SW 1271 (cell line): ENCODE measurements at places on chromosomes 4 and X.
A peak's percentile ranks its signal among the peaks of the same experiment; 100 is the strongest.

DNA sequence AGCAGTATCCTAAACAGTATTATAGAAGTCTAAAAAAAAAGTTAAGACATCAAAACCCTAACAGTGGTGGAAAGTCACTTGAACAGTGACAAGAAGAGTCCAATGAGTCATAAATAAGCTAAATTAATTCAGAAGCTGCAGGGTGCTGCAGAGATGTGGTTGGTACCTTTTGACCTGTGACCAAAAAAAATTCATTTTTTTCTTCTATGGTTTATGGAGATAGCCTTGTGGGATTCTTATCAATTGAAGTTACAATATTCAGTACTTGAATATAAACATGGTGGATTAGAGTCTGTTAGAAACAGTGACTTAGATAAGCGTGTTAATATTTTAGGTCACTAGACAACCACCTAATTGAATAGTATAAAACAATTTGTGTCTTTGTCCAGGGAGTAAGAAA, 35.4 kb downstream of the CCSER1 start:
- no peak for DNase-seq

DNA sequence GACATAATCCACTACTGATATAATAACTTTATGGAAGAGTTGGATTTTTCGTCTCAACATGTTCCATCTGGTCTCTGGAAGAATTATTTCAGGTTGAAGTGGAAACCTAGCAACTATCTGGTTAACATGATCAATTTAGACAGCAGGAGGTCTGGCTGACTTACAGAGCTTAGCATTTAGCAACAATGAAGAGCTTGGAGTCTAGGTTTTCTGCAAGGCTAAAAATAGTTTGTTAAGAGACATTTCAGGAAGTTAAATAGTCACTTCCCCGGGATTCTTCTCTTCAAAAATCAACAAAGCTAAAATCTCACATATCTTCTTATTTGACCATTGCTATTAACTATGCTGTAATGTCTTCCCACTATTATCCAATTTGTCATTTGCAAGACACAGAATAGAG, 418.6 kb upstream of the DIPK2B start:
- DNase-seq: no peak

DNA sequence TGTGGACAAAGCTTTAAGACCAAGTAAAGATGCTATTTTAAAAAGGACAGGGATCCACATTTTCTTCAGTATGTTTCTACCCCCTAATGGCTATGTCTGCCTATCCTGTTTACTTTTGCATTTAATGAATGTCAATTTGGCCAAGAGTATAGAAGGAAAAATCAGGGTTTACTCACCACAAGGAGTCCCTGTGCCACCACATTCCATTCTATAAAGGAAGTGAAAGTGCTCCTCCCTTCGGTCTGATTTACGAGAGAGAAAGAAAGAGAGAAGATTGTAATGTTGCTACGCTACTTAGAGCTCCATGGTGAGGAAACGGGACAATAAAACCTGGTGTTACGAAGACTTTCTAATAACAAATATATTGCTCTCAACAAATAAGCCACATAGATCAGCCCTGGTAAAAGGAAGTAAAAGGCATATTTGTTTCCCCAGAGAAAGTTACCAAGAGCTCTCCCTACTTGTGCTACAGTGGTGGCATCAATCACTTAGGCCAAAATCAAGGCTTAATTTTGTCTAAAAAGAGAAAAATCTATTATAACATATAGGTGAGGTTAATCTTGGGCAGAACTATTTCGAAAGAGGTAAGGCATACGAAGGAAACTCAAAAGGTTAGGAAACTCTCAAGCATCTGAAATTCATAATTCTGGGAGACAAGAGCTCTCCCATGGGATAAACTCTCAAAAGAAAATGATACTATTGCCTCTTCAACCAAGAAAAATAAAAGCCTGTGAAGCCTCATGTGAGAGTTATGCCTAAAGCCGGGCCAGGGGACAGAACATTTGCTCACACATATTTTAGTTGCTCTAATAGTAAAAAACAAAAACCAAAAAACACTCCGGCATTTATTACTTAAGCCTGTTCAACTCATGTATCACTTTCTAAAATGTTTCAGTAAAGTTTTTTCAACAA, 29.5 kb downstream of the TAPT1 start:
- peak; percentile 1 for DNase-seq

GRCh38 chrX:40177942-40178715, 80.4 kb upstream of the BCOR start:
- no peak for DNase-seq

GRCh38 chr4:114688059-114688458, 89.5 kb downstream of the UGT8 start:
- no peak for DNase-seq

GRCh38 chr4:20337261-20337664, 85.6 kb downstream of the SLIT2 start:
- DNase-seq: no peak

- DNase-seq: no peak
Measured at GRCh38 chrX:151878574-151878973, 34.1 kb upstream of the MAGEA4 start.

DNA sequence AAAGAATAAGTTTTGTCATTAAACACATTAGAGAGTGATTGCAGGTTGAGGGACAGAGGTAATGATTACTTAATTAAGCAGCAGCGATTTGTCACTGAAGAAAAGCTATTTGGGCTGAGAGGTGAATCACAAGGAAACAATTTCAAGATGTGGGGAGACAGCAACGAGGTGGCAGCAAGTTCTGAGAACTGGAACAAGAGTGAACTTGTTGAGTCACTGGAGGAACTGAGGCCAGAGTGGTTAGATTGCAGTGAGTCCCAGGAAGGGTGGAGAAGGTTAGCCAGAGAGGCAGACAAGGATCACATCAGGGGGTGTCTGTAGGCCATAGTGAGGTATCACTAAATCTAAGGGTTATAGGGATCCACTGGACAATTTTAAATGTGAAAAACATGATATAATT, 57.9 kb upstream of the TMPRSS11A start:
- no peak for DNase-seq

DNA sequence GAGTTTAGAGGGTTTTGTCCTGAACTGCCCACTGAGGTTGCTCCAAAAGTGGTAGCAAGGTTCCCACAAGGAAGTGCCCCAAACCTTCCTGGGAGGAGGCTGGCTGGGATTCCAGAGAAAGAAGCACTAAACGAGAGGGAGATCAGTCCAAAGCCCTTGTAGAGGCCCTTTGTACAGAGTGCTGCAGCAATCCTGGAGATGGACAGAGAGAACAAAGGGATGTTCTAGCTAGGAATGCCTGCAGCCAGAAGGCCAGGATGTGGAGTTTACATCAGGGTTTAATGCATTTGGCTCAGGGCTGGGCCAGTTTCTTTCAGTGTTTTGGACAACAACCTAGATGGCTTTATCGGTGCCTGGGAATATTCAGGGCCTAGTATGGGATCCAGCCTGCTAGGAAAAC, 2155.1 kb upstream of the AGA start:
- no peak for DNase-seq

DNA sequence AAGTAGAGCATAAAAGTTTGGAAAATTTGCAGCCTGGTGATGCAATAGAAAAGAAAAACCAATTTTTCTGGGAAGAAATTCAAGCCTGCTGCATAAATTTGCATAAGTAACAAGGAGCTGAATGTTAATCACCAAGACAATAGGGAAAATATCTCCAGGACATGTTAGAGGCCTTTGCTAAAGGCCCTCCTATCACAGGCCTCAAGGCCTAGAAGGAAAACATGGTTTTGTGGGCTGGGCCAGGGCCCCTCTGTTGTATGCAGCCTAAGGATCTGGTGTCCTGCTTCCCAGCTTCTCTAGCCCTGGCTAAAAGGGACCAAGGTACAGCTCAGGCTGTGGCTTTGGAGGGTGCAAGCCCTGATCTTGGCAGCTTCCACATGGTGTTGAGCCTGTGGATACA, 6.2 kb upstream of the RTL3 start:
- no peak for DNase-seq

DNA sequence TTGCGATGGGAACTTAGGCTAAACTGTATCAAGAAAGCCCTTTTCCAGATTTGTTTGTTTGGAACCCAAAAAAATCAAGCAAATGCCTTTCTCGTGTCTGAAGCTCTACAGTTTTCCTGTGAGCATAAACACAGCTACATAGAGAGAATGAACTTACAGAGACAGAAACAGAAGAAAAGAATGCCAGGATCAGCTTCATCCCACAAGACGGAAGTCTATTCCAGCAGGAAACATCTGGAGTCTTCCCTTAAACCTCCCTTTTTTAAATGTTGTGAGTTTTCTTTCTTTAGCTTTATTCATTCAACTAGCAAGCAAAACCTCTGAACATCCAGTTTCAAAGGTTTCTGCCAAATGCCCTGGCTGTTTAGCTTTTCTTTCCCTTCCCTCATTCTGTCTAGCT, 32.6 kb upstream of the ZFP42 start:
- DNase-seq: no peak

GRCh38 chr4:63619771-63620170, 789.5 kb downstream of the TECRL start:
- DNase-seq: no peak

DNA sequence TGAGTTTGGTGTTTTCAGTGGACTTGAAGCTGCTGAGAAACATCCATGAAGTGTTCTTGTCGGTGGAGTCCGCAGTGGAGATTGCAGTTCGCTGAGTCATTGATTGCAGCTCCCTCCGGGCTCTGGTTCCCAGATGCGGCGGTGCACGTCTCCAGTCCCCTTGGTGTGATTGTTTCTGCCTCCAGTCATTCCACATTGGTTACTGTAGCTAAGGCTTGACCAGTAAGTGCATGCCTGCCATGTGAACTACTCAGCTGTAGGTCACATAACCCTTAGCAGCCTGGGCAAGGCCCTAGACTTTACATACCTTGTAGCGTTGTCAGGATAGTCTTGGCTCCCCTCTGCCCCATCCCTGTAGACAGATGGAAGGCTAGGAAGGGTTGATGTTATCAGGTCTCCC, 53.8 kb upstream of the CLCN4 start:
- no peak for DNase-seq

- DNase-seq: no peak
Measured at GRCh38 chrX:115913575-115913974, 257.0 kb upstream of the AGTR2 start.

DNA sequence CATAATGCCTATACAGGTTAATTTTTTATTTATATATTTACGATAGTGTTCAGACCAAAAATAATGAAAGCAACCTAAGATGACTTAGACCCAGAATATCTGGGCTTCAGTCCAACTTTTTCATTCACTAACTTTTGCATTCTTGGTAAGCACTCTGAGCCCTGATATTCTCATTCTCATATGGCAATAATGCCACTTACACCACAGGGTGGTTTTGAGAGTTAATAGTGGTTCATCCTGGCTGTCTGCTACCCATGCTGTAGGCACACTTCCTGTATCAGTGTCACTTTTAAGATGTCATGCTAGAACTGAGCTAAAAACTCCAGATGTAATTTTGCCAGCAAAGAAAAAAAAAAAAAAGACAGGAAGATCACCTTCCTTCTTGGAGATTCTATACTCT, 508.7 kb upstream of the FMR1 start:
- no peak for DNase-seq

- DNase-seq: no peak
Measured at GRCh38 chr4:61143461-61143860, 56.7 kb upstream of the ADGRL3 start.

- no peak for DNase-seq
Measured at GRCh38 chrX:123331859-123332258, 147.8 kb downstream of the GRIA3 start.

DNA sequence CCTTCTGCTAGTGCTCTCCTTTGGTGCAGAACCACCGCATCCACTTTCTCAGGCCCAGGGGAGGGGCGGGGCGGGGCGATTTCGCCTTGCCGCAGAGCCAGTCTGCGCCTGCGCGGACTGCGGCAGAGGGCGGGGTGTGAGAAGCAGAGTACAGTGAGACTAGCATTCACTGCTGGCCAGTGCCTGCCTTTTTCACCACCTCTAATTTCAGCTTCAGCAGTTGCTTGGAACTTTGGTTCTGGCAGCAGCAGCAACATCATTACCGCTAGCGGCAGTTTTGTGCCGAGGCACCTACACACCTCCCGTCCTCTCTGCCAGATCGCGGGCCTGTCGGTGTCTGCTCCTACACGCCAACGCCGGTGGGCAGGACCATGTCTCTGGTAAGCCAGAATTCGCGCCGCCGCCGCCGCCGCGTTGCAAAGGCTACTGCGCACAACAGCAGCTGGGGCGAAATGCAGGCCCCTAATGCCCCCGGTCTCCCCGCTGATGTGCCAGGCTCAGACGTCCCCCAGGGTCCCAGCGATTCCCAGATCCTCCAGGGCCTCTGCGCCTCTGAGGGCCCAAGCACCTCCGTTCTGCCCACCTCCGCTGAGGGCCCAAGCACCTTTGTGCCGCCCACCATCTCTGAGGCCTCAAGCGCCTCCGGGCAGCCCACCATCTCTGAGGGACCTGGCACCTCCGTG, at the start of gene MAGEE1:
Gene MAGEE1 (plus strand): TSS at position 151 of the 683 bp plus-strand sequence. CDS start 221 bp downstream, at position 372.
- DNase-seq: no peak

DNA sequence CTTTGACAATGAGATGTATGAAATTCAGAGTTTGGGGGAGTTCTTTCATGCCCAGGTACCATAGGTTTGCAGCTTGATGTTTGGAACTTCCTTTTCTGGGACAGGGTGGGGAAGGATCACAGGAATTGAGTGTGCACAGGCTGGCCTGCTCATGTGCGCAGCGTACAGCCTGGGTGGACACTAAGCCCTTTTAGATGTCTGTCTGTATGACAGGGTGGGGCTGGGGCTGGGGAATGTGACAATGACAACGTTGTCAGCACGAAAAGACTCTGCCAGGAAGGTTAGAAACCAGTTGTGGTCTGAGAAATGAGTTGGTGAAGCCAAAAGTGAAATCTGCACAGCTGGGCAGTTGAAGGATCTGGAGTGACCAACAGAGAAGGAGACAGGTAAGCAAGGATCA, 47.4 kb downstream of the WWC2 start:
- DNase-seq: no peak

- no peak for DNase-seq
Measured at GRCh38 chrX:42714981-42715700, 62.8 kb downstream of the PPP1R2C start.

DNA sequence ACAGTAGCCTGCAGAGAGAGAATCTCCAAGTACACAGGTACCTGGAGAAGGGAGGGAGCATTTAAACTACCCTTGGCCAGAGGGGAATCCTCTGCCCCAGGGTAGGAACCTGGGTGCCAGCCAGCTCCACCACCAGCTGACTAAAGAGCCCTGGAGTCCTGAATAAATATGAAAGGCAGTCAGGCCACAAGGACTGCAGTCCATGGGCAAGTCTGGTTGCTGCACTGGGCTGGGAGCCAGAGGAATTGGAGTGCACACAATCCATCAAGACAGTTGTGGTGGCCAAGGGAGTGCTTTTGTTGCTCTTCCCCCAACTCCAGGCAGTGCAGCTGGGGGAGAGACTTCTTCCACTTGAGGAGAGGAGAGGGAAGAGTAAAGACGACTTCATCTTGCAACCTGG, 172.5 kb downstream of the HNRNPD start:
- DNase-seq: no peak

GRCh38 chrX:43809463-43809862, 72.8 kb downstream of the MAOB start:
- no peak for DNase-seq

DNA sequence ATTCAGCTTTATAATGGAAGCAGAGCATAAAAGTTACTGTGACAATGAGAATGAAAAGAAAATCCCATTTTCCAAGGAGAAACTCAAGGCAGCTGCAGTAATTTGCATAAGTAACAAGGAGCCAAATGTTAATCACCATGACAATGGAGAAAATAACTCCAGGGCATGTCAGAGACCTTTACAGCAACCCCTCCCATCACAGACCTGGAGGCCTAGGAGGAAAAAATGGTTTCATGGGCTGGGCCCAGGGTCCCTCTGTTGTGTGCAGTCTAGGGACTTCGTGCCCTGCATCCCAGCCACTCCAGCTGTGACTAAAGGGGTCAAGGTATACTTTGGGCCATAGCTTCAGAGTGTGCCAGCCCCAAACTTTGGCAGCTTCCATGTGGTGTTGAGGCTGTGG, 223.5 kb downstream of the NPFFR2 start:
- no peak for DNase-seq
